ENCODE measurements at places on chromosomes 2 and 18.
A peak's percentile ranks its signal among the peaks of the same experiment; 100 is the strongest.

DNA sequence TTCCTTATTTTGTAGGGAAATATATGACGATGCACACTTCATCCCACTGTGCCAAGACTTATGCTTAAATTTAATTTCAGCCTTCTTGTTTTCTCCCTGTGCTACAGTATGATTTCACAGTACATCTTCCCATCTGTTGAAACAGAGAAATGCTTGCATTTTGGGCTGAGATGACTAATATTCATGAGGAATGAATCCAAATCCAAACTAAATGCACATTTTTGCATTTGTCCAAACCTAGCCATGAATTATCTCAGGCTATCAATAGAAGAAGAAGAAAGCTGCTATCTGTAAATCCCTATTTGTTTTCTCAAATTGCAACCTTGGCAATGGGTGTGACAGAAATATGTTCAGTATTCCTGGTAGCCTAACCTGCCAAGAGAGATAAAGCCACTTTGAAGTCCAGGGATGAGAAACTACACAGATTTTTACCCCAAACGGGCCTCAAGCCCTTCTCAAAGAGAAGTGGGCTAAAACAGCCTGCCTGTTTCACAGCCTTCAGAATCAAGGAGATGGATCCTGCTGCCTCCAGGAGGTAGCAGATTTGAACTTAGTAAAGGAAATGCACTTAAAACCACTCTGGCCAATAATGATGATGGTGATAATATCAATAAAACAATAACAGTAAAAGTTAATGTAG lies 306.9 kb upstream of the NT5C1B start:
- peak; percentile 84 for DNase-seq

GRCh38 chr2:235219048-235219447 lies 267.2 kb downstream of the SH3BP4 start:
- DNase-seq = no peak

DNA sequence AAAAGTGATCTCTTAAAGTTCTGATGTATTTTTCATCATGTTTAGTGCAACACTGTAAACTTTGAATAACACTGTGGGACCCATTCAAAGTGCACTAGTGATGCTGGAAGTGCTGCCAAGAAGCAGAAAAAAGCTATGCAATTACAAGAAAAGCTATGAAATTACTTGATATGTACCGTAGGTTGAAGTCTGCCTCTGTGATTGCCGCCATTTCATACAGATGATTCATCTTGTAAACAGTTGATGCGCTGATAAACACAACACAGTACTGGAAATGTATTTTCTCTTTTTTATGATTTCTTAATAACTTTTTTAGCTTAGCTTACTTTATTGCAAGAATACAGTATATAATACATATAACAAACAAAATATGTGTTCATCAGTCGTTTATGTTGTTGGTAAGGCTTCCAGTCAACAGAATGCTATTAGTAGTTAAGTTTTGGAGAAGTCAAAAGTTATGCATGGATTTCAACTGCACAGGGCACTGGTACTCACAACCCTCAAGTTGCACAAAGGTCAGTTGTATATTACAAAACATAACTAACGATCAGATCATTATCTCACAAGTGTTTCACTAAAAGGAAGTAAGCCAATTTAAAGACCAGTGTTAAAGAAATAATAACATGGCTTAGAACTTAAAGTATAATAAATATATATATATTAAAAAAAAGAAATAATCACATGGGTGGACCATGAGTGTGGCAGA lies 82.0 kb downstream of the SGPP2 start:
- no peak for DNase-seq

GRCh38 chr2:27412419-27413152 lies 3.2 kb upstream of the PPM1G start:
- no peak for DNase-seq

- no peak for DNase-seq
Observed at GRCh38 chr2:113251118-113251517, 27.6 kb downstream of the PAX8 start.

DNA sequence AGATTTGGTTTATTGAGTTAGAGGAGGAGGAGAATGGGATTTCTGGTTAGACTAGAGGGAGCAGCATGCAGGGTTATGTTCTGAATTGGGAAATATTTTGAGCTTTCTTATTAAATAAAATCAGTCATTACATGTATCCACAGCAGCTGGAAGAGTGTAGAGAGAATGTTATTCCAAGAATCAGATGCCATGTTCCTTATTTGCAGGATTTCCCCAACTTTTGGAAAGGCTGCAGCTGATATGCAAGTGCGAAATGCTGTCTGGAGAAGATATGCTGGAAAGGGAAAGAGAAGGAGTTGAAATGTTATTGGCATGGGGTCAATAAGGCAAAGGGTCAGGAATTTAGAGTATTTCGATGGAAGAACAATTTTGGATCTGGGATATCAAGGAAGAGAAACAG lies 255.8 kb downstream of the MTX2 start:
- peak; percentile 53 for DNase-seq

GRCh38 chr2:121451398-121451797 lies 79.3 kb upstream of the RNU4ATAC start:
- no peak for DNase-seq

DNA sequence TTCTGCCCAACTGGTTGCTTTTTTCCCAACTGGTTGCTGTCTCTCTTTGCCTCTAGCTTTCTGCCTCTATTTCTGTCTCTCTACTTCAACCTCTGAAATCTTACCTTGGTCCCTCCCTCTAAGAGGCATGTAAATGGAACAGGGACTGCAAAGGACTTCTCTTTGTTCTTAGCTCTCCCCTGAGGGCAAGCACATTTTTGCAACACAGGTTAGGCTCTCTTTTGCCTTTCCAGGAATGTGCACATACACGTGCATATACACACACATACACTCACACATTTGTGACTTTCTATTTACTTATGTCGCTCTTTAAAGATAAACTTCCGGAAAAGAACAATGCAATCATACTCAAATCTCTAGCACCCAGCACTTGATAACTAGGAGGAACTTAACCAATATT lies 262.6 kb upstream of the DDX18 start:
- DNase-seq = no peak

- DNase-seq = no peak
Observed at GRCh38 chr2:174266288-174266687, 18.0 kb upstream of the OLA1 start.

- DNase-seq = no peak
Observed at GRCh38 chr2:62194558-62195420, 1.1 kb upstream of the B3GNT2 start.

- no peak for DNase-seq
Observed at GRCh38 chr2:32805104-32806095, 141.4 kb upstream of the LTBP1 start.

- DNase-seq = no peak
Observed at GRCh38 chr2:85001595-85001994, 30.6 kb downstream of the KCMF1 start.

- DNase-seq = no peak
Observed at GRCh38 chr2:158443606-158444005, 12.9 kb downstream of the CCDC148 start.

GRCh38 chr2:96806468-96807126 lies 9.5 kb upstream of the CNNM3 start:
- DNase-seq = no peak

DNA sequence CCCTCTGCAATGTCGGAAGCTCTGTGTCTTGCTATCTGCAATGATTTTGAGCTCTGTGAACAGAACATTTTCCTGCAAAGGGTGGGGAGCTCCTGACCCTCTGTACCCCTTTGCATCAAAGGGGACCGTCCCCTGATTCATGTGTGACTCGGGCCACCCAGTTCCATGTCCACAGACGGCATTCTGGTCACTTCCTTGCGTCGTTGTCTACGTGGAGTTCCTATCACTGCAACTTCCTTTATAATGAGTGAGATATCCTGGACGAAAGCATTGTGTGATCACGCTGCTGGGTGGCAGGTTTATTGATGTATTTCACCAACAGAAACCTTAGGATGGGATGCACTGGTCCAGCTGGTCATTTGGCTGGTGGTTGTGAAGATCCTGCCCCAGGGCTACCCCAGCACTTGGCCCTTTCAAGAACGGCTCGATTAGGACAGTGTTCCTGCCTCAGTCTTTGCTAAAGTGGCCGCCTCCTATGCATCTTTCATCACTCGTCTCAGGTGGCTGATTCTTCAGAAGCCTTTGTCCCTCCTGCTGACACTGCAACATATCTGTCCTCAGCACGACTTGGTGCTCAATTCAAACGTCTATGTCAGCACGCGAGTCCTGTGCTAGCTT lies 202.7 kb downstream of the ACKR3 start:
- DNase-seq = no peak

- DNase-seq = peak; percentile 39
Observed at GRCh38 chr2:63764630-63765029, 77.1 kb upstream of the UGP2 start.

GRCh38 chr2:9127316-9127715 lies 79.3 kb upstream of the ASAP2 start:
- DNase-seq = no peak

- DNase-seq = no peak
Observed at GRCh38 chr2:3666613-3666975, 8.6 kb downstream of the ALLC start.

DNA sequence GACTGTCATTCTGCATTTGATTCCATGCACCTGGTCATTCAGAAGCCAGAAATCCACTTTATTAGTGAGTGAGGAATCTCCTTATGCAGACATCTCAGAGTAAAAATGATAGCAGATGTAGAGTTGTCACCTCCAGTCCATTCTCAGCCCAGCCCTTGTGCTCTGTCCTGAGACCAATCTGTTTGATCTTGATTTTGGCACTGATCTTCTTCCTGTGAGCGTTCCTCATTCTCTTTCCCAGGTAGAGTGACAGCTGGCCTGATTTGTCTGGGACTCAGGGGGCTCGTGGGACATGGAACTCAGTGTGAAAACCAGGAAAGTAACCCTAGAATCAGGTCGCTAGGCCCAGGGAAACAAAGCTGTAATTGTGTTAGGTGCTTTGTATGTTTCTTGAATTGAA lies 8.9 kb downstream of the ARHGAP25 start:
- no peak for DNase-seq

DNA sequence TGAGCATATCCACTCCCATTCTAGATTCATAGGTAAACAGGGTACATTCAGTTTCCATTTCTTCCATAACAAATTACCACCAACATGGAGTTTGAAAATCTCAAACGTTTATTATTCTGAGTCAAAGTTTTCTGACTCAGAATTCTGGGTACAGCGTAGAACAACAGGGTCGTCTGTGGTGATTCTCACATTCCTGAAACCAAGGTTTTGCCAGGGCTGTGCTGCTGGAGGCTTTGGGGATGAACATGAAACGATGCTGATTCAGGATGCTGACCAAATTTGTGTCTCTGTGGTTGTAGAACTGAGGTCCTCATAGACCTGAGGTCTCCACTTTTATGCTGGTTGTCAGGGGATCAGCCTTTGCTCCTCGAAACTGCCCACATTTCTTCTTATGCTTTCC lies 255.7 kb downstream of the DSEL start:
- DNase-seq = no peak

DNA sequence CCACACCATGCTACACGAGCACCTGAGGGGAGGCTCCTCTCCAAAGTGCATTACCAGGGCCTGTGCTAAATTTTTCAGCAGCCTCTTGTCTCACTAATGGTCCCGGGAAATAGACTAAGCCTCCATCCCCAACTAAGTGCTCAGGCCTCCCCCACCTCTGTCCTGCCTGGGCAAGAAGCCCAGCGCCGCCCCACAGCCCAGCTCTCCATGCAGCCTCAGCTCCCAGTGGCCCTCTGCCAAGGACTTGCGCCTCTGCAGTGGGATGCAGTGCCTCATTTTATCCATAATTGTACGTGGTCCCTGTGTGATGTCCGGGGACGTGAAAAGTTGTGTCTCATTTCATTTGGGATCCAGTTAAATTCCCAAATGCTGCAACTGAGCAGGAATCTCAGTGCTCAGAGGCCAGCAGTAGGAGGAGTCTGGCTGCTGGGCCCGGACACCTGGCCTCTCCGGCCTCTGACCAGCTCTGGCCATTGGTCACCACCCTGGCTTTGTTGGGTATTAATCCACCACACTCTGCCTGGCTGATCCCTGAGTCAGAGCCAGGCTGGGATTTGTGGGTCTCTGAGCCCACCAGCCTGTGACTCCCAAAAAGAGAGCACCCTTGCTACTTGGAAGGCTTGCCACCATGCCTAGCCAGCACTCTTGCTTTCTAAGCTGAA lies 11.4 kb upstream of the STEAP3 start:
- no peak for DNase-seq

DNA sequence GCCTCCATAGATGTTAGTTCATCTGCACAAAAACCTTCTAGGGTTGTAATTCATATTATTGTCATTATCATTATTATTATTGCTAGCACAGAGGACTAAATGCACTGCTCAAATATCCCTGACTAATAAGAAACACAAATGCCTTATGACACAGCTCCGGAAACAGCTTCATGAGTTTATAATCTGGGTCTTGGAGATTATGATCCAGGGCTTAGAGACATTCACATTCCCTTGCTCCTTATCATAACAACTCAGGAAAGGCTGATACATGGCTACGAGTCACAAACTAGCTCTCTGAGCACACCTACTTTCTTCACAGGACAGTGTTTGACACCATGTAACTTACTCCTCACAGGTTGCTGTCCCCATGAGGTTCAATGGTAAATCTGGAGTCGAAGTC lies 102.2 kb upstream of the TTC39C start:
- peak; percentile 9 for DNase-seq

DNA sequence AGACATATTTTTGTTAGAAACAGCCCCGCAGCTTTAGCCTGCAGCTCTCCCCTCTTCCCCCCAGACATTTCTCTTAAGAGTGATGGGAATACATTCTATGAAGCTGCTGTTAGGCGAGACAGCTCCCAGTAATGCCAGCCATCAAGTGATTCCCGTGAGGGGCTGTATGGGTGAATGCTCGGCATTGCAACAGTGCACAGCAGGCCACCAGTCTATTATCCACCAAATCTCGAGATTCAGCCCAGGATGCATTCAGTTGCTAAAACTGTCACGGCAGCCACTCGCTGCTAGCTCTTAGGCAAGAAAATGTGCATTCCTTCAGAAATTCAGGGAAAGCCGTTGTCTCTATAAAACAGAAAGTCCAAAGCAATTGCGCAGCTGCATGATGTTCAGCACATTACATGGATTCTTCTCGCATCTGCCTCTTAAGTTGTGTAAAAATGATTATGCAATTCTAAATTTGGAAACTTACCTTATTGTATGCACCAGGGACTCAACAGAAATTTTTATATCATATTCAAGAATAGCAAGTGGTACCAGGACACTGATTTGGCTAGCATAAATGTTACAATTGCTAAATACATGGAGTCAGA lies 211.3 kb upstream of the ARL4C start:
- DNase-seq = no peak

DNA sequence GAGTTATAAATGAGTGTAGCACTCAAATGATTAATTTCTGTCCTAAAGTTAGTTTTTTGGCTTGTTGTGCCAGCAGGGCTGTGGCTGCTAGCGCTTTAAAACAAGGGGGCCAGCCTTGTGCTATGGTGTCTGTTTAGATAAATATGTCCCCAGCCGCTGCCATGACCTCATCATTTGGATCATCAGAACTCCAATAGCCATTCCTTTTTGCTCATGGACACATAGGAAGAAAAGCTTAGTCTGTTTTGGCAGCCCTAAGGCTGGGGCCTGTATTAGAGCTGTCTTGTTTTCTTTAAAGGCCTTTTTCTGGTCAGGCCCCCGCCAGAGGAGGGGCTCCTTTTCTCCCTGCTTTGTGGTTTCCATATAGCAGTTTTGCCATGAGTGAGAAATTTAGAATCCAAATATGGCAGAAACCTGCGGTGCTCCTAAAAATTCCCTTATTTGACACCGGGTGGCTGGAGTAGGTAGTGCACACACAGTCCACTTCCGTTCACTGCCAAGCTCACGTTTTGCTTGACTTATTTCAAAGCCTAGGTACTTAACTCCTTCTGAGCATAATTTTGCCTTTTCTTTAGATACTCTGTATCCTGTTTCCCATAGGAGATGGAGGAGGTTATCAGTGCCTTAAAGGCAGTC lies 60.4 kb upstream of the SLC35G4 start:
- peak; percentile 45 for DNase-seq
